ENCODE measurements at places on chromosomes 5 and 9.

GRCh38 chr5:125274938-125275724 lies 528.7 kb upstream of the ZNF608 start:
- no peak for DNase-seq

DNA sequence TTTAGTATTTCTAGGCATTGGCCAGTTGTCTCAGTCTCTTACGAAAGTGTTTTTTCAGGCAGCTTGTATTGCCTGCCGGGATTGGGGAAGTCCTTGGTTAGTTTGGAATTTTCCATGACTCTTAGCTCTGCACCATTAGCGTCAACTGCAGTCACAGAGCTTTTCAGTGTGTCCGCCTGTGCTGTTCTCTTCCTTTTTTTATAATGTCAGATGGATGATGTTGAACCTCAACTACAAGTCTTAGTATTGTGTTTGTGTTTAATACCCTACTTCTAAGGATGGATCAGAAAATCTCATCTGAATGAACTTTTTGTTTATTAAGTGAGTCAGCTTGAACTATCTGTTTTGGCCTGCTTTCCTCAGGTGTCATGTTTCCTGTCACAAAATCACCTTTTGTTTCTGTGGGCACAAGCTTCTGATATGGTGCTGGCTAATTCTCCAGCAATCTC lies 33.1 kb downstream of the ATP6V0E1 start:
- DNase-seq = no peak

DNA sequence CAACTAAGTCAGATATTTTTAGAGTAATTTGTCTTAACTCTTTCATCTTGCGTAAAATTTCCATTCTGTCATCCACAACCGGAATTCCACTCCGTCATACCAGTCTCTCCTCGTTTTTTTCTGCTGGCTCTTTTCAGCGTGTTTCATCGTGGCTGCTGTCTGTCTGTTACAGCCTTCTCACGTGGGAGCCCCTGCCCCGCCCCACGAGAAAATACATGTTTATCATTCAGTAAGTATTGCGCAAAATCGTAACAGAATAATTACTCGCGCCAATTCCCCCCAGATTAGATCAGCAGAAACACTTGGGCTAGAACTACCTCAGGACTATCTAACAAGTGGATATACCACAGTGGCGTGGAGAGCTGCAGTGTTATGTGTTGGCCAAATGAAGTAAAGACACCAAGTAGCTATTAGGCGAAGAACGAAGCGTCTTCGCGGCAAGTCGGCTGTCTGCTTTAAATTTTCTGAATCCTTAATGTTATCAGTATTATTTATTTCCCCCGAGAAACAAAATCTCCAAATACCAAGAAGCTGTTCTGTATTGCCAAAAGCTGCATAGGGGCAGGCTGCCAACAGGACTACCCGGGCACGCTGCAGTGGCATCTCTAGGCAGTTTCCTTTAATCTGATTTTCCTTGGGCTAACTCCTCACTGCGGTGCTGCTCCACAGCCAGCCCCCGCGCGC lies 566 bp upstream of the FOCAD start:
- DNase-seq = no peak

DNA sequence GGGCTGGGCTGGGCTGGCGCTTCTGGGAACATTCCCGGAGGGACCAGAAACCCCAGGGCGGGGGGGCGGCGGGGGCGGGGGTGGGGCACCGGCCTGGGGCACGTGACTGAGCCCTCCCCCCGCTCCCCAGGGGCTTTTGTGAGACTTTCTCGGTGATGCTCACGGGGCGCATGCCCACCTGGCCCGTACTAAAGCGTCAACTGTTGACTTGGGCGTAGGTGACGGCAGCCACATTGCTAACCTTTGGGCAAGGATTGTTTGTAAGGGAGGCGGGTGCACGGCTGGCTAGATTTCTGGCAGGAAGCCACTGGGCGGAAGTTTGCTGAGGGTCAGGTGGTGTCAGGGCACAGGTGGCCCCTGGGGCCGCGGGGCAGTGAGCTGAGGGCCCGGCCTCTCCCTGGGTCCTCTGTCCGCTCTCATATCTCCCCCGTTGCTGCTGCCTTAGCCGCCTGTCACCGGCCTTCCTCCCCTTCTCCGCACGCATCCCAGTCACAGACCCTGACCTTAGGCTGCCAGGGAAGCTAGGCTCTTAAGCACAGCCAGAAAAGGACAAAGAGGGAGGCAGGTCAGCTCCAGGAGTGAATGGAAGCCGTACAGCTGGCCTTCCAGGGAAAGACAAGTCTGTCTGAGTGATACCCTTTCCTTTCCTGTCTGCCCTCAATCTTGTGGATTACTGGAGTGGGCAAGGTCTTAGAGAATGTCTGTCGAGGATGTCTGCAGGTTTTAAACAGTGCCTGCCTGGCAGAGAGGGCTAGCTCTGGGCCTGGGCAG lies 812 bp downstream of the CACFD1 start:
- DNase-seq = peak; percentile 17

GRCh38 chr9:96874947-96875460 lies 20.7 kb upstream of the ZNF782 start:
- no peak for DNase-seq

GRCh38 chr9:2117527-2117926 lies 102.4 kb downstream of the SMARCA2 start:
- no peak for DNase-seq

DNA sequence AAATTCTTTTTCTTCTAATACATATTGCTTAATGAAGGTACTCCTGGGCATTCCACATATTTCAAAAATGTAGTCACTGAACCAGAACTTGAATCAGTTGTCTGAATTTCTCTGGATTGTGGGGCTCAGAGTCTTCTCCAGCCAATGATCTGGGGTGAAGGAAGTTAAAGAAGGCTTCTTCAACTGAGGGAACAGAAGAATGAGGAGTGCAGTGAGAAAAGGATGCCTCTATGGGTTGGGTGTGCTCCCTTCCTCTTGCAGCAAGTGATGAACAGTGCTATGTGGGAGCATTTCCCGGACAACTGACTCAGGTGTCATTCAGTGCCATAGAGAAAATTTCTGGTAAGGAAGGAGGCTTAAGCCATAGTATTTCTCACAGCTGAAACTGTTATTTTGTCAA lies 7.9 kb downstream of the LNPEP start:
- DNase-seq = no peak

DNA sequence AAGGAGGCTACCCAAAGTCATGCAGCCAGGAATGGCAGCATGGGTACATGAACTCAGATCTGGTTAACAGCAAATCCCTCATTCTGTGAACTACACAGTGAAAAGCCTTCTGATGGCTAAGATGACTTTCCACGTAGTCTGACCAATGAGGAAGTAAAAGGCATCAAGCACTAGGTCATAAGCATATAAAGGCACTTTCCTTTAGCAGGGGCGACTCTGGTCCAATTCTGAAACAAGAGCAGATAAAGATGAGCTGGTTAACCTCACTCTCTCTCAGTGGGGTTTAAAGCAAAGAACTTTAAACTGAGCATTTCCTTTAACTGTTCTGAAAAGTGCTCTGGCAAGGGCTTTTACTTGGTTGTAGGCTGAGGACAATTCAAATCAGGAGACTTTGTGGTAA lies 21.1 kb downstream of the PSMB7 start:
- no peak for DNase-seq

Measured in NCI-H187 (cell line).